ENCODE measurements at places on chromosomes 4 and X. TPM values are rescaled to one million over a fixed set of nuclear protein-coding genes. Genes with fewer than 3 reads are reported as not detected.

DNA sequence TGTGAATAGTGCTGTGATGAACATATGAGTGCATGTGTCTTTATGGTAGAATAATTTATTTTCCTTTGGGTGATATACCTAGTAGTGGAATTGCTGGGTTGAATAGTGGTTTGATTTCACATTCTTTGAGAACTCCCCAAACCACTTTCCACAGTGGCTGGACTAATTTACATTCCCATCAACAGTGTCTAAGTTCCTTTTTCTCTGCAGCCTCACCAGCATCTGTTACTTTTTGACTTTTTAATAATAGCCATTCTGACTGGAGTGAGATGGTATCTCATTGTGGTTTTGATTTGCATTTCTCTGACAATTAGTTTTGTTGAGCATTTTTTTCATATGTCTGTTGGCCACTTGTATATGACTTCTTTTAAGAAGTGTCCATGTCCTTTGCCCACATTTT is 29.1 kb downstream of the JADE3 start:
- DNase-seq, result no peak

DNA sequence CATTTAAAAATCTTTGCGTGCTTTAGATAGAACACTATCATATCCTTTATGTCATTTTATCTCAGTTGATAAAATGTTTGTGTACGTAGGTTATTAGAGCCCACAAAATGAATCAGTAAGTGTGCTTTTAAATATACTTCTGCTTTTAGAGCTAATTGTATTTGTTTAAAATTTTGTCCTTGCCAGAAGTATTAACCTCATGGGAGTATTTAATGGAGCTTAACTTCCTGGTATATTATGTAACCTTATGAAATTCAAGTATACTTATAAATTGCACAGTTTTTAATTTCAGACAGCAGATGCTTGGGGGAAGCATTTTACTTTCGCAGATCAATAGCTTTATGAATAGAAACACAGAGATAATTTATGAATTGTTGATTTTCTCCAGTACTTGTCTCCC is 90.2 kb downstream of the DIPK2B start:
- DNase-seq, result no peak

DNA sequence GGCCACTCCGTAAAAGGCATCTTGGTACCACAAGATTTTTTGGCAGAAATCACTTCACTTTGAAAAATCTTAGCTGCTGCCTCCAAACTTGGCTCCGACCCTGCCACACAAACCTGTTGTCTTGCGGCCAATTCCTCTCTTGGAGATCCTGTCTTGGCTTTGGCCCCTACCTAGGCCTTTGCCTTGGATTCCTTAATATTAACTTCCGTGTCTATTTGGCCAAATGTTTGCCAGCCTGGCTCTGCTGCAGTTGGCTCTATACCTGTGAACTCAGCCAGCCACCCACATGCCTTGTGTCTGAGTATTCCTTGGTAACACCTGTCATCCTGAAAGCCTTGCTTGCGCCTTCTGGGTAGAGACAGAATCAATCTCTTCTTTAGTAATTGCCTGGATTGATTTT is 12.5 kb downstream of the GRXCR1 start:
- no peak for DNase-seq

GRCh38 chr4:1209821-1210220 is 37.4 kb upstream of the SPON2 start:
- DNase-seq, result peak; percentile 57

DNA sequence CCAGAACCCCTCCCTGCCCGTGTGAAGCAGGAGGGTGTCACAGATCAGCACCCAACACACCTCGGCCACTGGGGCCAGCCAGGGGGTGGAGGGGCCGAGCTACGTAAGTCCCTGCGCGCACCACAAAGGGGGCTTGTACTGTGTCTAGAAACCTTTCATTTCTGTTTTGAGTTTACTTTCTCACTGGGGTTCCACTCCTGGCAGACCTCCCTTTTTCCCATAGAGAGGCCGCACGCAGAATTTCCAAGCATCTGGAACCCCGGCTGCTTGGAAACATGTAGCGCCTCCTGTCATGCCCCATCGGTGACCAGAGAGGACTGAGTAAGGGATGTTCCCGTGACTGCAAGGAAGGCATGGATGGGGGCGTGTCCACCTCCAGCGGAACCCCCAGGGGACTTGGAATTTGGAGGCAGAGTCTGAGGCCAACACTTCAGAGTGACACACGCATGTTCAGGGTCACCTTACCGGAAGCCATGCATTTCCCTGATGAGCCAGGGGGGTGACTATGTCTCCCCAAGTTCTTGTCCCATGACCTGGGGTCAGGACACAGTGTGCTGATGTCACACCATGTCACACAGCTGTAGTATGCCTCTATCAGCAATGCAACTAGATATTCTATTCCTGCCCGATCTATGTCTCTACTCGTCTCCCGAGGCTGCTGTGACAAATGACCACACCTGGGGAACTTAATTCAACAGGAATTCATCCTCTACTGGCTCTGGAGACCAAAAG is 105.3 kb downstream of the DHRSX start:
- DNase-seq, result no peak

DNA sequence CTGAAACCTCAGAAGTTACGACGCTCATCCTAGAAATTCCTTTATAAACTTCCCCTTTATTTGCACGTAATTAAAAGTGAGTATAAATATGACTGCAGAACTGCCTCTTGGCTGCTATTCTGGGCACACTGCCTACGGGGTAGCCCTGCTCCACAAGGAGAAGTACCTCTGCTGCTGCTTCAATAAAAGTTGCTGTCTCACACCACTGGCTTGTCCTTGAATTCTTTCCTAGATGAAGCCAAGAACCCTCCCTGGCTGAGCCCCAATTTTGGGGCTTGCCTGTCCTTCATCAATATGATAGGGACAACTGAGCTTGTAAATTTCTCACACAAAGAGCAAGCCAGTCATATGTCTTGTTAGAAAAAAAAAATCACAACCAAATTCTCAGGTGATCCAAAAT is 115.8 kb downstream of the VEGFC start:
- no peak for DNase-seq

GRCh38 chr4:164648151-164648848 is 105.6 kb upstream of the SMIM31 start:
- DNase-seq, result no peak

DNA sequence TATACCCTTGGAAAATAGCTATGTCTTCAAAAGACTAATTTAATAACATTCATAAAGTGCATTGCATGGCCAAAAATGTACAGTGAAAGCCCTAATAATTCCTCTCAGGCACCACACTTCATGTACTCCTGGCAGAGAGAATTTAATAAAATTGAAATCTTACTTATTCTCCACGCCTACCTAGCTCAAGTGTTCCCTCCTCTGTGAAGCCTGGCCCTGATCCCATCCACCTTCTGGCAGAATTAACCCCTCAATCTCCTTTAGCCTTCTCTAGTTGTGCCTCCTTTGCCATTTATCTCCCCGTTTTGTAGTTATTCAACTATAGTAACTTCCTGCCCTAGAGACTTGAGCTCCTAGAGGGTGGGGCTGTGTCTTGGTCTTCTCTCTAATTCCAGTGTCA is 26.7 kb downstream of the ACE2 start:
- no peak for DNase-seq

PDLIM3 gene
- total RNA-seq, result 85.5 TPM

ATOH1 gene
- total RNA-seq, result not detected

NSUN7 gene
- 5.6 TPM for total RNA-seq

UGT2B17 gene
- total RNA-seq, result 4.9 TPM

All from mucosa of gallbladder (tissue), 1 donor.